ENCODE measurements at places on chromosomes 13 and 19. TPM values are rescaled to one million over a fixed set of nuclear protein-coding genes. Genes with fewer than 3 reads are reported as not detected.

DNA sequence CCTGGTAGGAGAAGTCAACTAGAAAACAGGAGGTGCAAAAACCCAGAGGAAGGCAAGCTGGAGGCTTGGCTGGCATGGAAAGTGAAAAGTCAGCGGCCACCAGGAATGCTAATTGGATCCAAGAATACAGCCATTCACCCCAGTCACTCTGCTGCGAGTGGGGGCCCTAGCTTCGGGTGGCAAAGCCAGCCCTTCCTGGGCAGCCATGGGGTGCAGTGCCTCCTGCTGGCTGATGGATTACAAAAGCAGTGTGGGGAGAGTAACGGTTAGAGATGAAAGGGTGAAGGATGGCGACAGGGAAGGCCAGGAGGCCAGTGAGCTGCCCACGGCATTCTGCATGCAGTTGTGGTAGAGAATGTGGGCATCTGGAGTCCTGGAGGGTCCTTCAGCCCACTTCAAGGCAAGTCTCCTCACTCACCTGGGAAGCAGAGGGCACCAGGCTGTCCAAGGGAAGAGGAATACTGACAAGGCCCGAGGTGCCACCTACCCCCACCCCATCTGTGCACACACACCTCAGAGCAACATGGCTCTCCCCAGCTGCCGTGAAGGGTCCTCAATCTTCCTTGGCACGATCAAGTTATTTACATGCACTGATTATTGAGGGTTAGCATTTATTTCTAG lies 20.3 kb upstream of the EPHX3 start:
- DNase-seq, result no peak

TUBA3C gene
- not detected for total RNA-seq

- DNase-seq, result peak; percentile 68
Measured at GRCh38 chr13:110471833-110472162, 89.7 kb downstream of the RAB20 start.

GRCh38 chr19:46134527-46134926 lies 10.0 kb upstream of the IGFL3 start:
- DNase-seq, result peak; percentile 11

GRCh38 chr19:18649371-18650020 lies 12.7 kb downstream of the KLHL26 start:
- DNase-seq, result no peak

DNA sequence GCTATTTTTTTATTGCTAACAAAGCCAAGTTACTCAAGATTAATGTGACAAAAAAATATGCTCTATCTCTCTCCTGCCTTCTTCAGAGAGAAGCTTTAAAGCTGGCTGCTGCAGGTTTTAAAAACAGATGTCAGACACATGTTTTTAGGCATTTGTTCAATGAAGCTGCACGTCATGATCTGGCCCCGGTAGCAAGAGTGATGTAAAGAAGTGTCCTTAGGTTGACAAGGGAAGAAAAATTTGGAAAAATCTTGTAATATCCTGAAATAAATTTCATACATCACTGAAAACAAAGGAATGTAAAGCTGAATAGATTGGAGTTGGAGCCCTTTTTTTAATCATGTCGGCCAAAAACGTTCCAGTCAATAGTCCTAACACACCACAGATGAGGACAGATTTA lies 531.4 kb upstream of the NBEA start:
- no peak for DNase-seq

DACT3 gene
- total RNA-seq, result not detected

DNA sequence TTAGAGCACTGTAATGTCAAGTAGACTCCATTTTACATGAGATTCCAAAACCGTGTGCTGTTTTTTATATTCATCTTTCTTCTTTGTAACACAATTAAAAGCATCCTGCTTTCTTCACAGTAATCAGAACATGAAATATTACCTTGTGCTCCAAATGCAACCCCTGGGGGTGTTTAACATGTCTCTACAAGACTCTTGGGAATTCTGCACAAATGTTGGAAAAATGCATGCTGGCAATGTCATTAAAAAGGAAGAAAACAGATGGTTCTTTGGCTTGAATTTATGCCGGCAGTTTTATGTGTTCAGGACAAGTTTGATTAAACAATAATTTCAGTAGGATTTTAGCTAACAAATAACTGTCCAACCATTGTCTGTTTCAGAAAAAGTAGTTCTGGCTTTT lies 159.1 kb downstream of the LIG4 start:
- DNase-seq, result no peak

GRCh38 chr13:67119481-67119894 lies 110.6 kb downstream of the PCDH9 start:
- peak; percentile 98 for DNase-seq

DNA sequence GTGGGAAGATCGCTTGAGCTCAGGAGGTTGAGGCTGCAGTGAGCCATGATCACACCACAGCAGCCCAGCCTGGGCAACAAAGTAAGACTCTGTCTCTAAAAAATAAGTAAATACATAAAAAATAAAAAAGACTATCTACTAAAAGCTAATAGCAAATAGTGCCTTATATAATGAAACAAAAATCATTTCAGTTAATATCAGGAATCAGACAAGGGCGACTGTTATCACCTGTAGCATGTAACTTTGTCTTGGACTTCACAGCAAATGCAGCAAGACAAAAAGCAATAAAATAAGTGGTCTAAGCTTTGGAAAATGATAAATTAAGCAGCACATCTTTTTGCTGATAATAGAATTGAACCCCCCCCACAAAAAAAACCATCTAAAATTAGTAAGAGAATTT lies 21.2 kb upstream of the GPI start:
- no peak for DNase-seq

DNA sequence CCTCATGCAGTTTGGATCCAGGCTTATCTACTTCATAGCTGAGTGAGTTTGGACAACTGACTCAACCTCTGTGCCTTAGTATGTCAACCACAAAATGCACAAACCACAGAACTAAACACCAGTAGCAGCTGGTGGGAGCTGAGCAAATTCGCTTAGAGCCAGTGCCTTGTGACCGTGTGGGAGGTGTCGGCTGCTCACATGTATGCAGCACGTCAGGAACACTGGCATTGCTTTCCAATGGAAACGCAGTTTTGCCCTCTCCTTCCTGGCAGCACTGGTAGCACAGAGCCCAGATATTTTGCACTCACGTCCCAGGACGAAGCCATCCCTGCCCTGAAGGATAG lies 8.3 kb upstream of the NTN5 start:
- DNase-seq, result peak; percentile 89

DNA sequence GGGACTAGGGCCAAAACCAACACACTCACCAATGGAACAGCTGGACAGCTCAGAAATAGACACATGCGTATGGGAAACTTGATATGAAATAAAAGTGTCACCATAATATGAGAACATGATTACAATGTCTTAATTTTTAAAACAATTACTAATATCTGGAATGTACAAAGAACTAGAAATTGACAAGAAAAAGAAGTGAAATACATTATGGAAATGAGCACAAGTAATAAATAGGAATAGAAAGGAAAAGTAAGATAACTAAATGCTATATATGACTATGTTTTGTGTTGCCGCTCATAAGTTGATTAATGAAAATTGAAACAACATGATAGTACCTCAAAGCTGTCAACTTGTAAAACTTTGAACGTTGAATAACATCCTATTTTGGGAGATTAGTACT lies 801.1 kb downstream of the SLITRK5 start:
- DNase-seq, result no peak

DNA sequence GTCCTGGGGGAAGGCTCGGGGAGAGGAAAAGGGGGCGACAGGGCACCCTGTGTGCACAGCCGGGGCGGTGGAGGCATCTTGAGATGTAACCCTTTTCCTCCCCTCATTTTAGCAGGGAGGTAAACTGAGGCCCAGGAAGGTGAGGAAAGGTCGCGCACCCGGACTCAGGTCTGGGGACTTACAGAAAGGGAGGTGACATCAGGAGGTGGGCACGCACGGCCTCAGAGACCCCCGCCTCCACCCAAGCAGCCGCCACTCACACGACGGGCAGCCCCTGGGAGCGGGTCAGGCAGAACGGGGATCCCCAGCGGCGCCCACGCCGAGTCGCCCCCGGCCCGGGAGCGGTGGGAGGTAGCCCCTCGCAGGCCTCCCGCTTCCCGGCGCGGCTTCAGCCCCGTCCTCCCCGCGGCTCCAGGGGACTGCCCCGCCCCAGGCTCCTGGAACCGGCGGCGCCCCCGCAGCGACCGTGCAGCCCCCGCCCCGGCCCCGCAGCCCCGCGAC lies 477 bp downstream of the PIP5K1C start:
- DNase-seq, result no peak

SIGLEC5 gene
- not detected for total RNA-seq

NKG7 gene
- total RNA-seq, result not detected

GRCh38 chr19:13849991-13850909 lies 26.7 kb upstream of the NANOS3 start:
- no peak for DNase-seq

GRCh38 chr19:1265615-1266128 lies 3.5 kb upstream of the CIRBP start:
- DNase-seq, result no peak

DNA sequence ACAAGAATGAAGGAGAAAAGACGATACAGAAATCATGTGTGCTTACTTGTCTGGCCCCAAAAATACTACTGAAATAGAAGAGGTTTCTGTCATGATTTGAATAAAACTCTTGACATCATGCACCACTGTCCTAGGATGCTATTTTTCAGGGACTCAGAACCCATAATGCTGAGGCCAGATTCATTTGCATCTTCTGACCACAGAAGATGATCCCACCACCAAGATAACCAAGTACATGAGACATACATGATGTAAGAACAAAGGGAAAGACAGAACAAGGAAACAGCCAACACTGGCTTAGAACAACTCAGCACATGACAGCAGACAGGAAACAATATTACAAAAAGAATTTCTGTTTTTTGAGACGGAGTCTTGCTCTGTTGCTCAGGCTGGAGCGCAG lies 2.5 kb downstream of the ZNF552 start:
- no peak for DNase-seq

CCDC169 gene
- 3.3 TPM for total RNA-seq

- DNase-seq, result peak; percentile 63
Measured at GRCh38 chr13:36709136-36709890, 35.5 kb downstream of the SERTM1 start.

GRCh38 chr13:56752636-56753035 lies 388.1 kb upstream of the PRR20A start:
- DNase-seq, result no peak

DNA sequence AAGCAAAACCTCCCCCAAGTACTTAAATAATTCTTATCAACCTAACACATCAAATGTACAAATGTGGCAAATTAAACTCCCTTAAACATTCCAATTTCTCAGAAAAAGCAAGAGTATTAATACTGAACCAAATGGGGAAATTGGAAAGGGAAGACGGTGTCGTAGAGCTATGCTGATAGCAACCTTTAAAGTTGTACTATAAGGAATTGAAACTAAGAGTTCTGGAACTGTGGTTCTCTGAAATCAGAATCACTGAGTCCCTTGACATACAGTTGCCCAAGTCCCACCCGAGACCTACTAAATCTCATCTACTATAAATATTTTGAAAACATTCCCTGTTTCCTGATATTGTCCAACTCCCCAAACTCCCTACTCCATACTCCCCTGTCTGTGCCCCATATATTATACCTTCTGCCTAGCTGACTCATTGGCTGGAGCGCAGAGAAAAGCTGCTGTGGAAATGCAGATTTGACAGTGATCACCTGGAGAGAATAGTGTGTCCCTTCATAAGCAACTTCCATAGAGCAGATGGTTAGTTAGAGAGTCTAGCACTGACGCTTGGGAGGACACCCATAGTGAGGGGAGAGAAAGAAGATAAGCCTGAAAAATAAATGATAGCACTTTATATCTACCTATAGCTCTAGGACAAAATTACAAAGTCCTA lies 51.4 kb upstream of the ITM2B start:
- no peak for DNase-seq

GRCh38 chr19:2805261-2805900 lies 14.3 kb upstream of the ZNF554 start:
- no peak for DNase-seq

DNA sequence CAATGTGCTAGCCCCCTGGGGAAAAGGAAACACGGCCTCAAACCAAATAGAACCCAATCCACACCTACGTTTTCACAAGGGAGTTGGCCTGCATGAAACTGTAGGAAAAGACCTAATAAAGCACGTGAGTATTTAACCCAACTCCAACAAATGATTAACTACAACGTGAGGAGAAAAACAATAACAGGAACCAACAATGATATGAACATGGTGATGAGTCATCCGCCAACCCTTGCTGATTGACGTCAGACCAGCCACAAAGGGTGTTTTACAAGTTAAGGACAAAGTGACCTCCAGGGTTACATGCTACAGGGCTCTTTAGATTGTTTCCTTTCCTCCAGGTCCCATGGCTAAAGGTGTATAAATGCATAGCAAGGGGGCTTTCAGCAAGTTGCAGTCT lies 460.5 kb downstream of the COG6 start:
- DNase-seq, result peak; percentile 100

GRCh38 chr13:73177017-73177416 lies 118.2 kb downstream of the KLF5 start:
- DNase-seq, result no peak

PINLYP gene
- 2.2 TPM for total RNA-seq

DNA sequence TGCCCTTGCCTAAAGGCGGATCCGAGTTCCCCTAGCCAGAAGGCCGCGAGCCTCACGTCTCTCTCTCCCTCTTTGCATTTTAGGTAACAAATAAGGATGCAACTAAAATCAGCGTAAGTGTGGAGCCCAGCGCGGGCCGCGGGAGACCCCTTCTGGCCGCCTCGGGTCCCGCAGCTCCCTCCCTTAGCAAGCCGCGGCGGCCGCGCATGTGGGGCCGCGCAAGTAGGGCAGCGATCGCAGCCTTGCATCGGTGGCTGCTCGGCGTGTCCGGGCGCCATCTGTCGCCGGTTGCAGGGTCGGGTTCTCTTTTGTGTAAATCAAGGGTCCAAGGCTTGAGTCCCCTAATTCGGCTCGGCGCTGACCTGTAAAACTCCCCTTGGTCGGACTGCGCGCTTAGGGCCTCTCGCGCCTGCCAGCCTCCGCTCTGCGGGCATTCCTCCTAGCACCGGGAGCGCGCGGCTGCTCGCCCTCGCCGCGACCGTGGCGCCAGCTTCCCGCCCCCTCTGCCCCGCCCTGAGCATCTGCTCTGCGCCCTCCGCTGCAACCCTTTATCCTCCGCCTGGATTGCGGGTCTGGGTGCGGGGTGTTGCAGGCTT lies 2.7 kb downstream of the VSTM2B start:
- DNase-seq, result peak; percentile 1

GRCh38 chr13:78779608-78780007 lies 120.7 kb upstream of the OBI1 start:
- no peak for DNase-seq

- DNase-seq, result no peak
Measured at GRCh38 chr19:44308011-44308410, 3.2 kb upstream of the ZNF235 start.

DNA sequence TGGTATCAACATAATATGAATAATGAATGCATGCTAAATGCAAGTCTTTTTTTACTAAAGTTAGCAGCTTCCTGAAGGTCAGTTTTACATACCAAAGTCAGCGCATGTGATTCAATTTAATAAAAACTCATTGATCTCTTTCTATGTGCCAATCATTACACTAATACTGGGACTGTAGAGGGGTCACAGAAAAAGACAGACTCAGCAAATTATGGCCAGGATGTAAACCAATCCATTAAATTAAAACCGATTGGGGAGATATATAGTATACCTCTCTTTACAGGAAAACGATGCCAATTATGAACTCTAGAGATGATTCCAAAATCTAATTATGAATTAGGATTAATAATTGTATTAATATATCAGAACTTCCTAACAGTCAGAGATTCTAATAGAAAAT lies 624.4 kb upstream of the PCDH20 start:
- DNase-seq, result no peak

Measured in renal cortical epithelial cell (primary cell).